ENCODE measurements at places on chromosomes 3 and 15.

GRCh38 chr3:150259526-150260397 is 148.3 kb upstream of the TSC22D2 start:
- no peak for DNase-seq

DNA sequence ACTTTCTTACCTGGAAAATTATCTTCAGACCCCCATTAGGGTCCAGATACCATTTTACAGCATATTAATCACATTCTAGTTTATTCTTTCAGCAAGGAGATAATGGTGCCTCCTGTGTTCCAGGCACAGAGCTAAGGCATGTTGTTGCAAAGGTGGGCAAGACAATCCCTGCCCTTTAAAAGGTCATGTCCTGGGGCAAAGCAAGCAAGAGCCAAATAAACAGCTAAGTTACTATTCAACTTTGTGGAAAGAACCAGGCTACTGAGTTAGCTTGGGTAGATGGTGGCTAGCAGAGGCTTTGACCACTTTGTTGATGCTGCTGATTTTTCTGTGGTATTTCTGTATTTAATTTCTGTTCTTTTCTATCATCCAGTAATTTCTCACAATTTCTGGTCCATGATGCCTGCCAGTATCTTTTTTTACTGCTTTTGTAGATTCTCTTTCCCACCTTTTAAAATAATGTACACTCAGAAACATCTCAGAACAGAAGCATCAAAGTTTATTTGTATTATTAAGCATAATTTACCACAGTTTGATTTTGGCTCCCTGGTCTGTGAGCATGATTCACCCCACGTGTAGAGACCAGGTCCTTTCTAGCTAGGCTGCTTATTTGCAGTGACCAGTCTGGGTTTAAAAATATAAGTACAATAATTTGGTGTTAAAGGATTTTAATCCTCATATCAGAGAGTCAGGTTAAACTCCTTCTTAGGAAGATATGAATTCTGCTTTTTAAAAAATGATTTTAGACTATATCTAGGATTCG is 71.5 kb downstream of the LRRC28 start:
- DNase-seq: no peak

DNA sequence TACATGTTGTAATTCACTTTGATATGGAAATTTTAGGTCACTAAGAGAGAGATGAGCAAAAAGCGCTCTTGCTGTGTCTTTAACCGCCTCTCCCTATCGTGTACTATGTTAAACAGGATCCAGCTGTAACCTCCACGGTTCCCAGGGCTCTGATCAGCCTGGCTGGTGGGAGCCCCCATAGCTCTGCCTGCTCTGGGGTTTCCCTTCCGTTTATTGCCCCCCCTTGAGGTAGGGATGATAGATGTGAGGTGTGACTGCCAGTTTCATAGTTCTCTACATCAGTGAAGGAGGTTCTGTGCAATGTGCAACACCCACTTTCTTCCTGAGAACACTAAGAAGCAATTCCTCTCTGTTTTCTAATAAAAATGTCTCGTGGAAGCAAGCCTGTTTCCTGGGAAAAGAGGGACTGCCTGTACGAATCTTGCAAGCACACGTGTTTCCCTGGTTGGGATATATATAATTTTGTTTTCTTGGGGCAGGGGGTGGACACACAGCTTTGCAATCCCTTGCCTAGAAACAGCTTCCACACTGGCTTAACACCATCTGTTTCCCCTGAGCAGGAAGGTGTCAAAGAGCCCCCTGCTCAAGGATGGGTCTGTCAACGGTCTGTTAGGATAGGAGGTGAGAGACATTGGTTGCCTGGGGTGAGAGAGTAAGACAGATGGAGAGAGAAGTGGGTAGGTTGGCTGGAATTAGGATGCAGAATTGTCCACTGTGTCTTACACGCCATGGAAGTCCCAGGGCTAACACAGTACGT is 23.8 kb downstream of the CORO2B start:
- DNase-seq: no peak

- no peak for DNase-seq
Observed at GRCh38 chr3:104263477-104263876, 1103.2 kb upstream of the ALCAM start.

GRCh38 chr3:181613191-181613590 is 98.5 kb upstream of the SOX2 start:
- DNase-seq: no peak

DNA sequence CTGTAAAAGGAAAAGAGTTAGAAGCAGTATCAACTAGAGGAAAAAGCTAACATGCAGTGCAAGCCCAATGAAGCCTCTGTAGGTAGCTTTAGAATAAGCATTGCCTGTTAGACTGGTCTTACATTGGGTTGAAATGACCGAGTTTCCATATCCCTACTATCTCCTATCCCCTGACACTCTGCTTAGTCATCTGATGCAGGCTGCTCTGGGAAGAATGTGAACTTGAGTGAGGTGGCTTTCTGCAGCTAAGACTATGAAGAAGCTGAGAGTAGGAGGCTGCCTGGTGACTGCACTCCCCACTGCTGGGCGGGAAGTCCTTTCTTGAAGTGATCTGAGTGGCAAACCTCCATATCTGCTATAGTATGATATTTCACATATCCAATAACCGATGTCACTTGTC is 64.7 kb downstream of the OXSM start:
- no peak for DNase-seq

DNA sequence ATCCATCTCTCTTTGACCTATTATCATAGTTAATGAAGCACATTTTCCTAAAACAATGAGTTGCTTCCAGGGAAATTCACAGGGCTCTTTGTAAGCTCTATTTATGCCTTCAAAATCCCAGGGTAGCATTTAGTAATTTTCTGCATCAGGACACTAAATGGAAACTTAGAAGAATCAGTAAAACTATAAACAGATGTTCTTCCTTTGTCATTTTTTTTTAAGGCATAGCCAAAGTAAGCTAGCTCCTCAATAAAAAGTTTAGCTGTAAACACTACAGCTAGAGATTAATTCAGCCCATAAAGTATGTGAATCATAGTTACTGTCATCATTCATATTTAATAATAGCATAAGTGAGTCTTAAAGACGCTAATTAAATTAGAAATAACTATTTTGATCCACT is 79.3 kb downstream of the RPL22L1 start:
- DNase-seq: no peak

DNA sequence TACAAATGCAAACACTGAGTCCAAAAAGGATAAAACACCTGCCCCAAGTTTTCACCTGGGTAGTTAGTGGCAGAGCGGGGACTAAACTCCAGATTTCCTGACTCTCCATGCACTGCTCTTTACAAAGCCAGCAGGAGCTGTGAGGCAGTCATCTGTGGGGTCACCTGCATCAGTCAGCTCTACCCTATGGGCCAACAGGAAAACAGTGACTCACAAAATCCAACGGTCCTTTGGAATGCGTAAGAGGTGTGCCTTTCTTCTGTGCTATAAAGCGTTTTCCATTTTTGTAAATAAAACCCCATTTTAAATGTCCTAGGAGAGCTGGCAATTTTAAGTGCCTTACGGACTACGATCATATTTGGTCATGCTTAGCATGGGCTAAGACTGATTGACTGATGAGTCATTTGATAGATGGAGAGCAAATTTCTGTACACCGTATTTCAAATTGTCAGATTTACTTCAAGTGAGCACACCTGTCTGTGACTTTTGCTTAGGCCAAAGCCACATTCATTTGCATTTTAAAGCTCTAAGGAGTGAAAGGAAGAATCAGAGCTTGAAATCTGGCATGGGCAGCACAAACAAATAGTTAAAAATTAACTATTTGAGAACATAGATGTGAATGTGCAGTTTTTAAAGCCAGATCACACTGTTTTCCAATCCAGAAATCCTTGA is 4.4 kb upstream of the COL8A1 start:
- DNase-seq: no peak
